ENCODE measurements at places on chromosomes 12 and 14. TPM values are rescaled to one million over a fixed set of nuclear protein-coding genes. Genes with fewer than 3 reads are reported as not detected.

PZP gene
- not detected for polyA plus RNA-seq

IKZF4 gene
- polyA plus RNA-seq = 1.8 TPM

NID2 gene
- 30.9 TPM for polyA plus RNA-seq

P2RX2 gene
- not detected for polyA plus RNA-seq
